ENCODE measurements at places on chromosomes 13 and 19.

DNA sequence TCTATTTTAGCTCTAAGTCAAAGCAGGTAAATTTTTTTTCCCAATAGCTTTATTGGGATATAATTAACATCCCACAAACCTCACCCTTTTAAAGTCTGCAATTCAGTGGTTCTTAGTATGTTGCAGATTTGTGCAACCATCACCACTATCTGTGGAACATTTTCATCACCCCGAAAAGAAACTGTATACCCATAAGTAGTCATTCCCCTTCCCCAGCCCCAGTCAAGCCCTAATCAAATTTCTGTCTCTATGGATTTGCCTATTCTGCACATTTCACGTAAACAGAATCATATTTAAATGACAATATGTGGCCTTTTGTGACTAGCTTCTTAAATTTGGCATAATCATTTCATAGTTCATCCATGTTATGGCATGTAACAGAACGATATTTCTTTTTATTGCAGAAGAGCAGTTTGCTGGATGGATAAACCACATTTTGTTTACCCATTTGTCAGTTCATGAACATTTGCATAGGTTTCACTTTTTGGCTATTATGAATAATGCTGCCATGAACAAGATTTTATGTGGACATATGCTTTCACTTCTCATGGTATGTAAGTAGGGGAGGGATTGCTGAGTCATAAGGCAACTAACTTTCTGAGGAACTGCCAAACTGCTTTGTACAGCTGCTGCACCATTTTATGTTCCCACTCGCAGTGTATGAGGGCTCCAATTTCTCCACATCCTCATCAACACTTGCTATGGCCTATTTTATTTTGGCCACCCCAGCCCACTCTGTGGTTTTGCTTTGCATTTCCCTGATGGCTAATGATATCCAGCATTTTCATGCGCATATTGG lies 10.9 kb downstream of the SLC46A3 start:
- DNase-seq = no peak

GRCh38 chr13:96652506-96652905 lies 341.8 kb downstream of the OXGR1 start:
- no peak for DNase-seq

- no peak for DNase-seq
These were observed 35.5 kb downstream of the CBY2 start for GRCh38 chr13:45737571-45738017.

- DNase-seq = no peak
These were observed 2.6 kb downstream of the NEK3 start for GRCh38 chr13:52156724-52157261.

- no peak for DNase-seq
These were observed 748.1 kb upstream of the SGCG start for GRCh38 chr13:22432690-22433089.

DNA sequence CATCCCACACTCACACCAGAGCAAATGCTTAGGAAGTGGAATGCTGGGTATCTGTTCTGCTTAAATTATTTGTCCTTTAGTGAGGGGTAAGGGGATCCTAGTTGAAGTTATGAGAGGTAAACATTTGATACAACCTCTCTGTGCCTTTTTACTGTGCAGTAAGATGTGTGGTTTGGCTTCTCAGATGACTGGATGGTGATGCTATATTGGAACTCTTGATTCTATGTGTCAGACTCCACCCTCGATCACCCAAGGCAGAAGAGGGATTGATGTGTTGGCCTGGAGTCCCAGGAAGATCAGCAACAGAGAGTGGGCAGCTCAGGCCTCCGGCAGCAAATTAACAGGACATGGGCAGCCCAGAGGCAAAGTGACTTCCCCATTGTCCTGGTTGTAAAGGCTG lies 66.7 kb downstream of the SIPA1L3 start:
- DNase-seq = no peak

DNA sequence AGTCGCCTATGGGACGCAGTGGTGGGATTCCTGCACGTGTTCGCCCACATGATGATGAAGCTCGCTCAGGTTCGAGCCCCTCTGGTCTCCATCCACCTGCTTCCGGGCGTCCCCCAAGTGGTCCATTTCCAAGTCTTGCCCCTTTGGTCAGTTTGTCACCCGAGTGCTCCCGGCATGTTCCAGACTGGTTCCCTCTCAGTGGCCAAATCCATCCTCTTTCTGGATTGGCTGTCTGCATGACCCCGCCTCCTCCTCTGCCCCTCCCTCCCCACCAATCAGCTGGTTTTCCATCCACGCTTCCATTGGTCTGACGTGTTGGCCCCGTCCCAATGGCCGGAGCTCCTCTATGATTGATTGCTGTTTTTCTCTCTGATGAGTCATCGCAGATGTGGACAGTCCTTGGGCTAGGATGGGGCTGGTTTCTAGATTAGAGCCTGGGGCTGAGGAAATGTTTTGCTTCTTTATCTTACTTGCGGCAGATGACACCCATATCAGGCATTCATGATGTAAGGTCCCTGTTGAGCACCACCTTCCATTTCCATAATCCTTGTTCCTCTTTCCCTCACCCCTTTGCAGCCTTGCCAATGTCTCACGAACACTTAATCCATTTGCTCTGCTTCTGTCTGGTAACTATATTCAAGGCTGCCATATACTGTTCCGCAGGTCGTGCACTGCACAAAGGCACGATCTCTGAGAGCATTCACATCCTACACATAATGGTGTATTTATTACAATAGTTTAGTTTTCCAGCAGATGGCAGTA lies 73.8 kb downstream of the MAP4K1 start:
- DNase-seq = no peak

DNA sequence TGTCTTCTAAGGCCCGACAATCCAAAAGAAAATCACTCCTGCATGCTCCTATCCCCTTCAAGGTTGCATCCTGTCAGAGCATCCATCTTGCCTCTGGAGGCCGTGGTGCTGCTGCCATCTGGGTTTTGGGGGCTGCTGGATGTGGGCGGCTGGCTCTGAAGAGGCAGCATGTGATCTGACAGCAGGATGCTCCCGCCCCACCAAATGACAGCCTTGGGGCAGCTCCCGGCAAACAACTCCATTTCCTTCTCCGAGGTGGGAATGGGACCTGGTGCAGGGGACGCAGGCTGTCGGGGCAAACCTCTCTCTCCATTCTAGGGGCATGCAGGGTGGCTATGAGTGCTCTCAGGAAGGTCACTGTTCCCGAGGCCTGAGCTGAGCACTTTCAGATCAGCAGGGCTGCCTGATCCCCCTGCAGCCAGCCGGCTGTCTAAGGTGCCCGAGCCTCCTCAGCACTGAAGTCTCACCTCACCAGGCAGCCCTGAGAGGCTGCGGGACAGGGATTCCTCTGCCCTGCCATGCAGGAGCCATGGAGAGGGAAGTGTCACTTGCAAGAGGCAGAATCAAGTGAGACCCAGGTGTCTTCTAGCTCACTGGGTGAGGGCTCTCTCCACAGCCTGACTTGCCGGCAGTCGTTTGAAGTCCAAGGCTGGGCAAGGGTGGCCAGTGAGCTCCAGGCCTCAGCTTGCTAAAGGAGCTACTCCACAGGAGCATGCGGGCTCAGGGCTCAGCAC lies 28.8 kb downstream of the TSSK6 start:
- DNase-seq = no peak

DNA sequence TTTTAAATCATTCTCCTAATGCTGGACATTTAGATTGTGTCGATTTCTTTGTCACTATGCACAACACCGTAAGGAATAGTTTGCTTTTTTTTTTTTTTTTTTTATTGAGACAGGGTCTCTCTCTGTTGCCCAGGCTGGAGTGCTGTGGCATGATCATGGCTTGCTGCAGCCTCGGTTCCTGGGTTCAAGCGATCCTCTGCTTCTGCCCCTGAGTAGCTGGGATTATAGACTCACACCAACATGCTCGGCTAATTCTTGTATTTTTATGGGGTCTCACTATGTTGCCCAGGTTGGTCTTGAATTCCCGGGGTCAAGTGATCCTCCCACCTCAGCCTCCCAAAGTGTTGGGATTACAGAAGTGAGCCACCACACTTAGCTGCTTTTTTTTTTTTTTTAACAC lies 86.5 kb downstream of the RYR1 start:
- no peak for DNase-seq

DNA sequence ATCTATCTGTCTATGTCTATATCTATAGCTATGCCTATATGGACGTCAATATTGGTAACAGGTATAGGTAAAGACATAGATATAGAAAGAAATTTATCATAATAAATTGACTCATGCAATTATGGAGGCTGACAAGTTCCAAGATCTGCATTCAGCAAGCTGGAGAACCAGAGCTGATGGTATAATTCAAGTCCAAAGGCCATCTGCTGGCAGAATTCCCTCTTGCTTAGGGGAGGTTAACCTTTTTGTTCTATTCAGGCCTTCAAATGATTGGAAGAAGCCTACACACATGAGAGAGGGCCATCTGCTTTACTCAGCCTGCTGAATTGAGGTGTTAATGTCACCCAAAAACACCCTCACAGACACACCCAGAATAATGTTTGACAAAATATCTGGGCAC lies 10.8 kb downstream of the RASL11A start:
- no peak for DNase-seq

DNA sequence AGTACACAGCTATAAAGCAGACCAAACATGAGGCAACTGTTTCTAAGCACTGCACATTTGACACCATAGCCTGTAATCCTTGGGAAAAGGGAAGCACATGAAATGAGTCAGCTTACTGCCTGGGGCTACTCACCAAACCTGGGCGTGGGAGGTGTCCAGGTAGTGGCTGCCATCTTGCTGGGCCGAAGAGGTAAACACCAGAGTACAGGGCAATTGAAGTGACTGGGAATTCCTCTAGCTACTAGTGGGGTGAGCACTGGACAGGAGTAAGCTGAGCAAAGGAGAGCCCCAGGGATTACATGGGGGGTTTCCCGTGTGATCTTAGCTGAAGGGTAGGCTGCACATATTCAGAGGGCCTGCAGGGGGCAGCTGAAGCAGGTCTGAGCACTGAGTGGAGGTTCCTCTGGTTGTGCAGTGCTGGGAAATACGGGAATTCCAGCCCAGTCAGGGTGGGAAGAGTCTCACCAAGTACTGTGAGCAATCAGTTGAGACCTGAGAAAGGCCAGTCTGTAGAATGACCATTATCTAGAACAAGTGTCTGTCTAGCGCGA lies 140.5 kb downstream of the SLC7A1 start:
- no peak for DNase-seq
